ENCODE measurements at places on chromosomes 3 and 15.

GRCh38 chr15:72141171-72142084 lies 23.2 kb downstream of the SENP8 start:
- no peak for DNase-seq

- no peak for DNase-seq
These were observed 1075.1 kb downstream of the AGBL1 start for GRCh38 chr15:87154761-87155160.

- DNase-seq: no peak
These were observed 43.4 kb upstream of the PRTG start for GRCh38 chr15:55786341-55786740.

- DNase-seq: no peak
These were observed 82.3 kb downstream of the RBPMS2 start for GRCh38 chr15:64693134-64693533.

DNA sequence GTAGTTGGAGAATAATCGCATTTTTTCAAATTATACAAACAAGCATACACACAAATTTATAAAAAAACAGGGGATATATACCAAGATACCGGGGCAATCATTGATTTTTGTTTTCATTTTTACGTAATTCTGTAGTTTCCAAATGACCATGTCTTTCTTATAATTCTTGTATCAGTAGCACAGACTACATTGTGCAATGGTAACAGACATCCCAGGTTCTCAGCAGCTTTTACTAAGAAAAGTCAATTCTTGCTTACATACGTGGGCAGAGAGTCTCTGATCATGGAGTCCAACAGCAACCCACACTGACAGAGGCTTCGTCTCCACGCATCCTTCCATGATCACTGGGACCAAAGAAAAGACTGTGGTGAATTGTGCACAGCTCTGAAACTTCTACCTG lies 441.3 kb downstream of the TBL1XR1 start:
- no peak for DNase-seq

GRCh38 chr3:155232605-155233004 lies 60.9 kb downstream of the STRIT1 start:
- no peak for DNase-seq

GRCh38 chr3:64026346-64026745 lies 3.1 kb upstream of the PSMD6 start:
- no peak for DNase-seq

- no peak for DNase-seq
These were observed 24.6 kb upstream of the DMXL2 start for GRCh38 chr15:51647128-51647562.

DNA sequence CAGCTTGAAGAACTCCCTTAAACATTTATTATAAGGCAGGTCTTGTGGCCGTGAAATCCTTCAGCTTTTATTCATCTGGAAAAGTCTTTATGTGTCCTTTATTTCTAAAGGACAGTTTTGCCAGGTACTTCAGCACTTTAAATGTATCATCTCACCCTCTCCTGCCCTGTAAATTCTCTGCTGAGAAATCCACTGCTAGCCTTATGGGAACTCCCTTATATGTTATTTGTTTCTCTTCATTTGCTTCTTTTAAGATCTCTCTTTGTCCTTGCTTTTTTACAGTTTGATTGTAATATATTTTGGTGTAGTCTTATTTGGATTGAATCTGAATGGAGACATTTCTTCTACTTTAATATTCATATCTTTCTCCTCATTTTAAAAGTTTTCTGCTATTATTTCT lies 86.7 kb upstream of the RBMS3 start:
- DNase-seq: no peak

DNA sequence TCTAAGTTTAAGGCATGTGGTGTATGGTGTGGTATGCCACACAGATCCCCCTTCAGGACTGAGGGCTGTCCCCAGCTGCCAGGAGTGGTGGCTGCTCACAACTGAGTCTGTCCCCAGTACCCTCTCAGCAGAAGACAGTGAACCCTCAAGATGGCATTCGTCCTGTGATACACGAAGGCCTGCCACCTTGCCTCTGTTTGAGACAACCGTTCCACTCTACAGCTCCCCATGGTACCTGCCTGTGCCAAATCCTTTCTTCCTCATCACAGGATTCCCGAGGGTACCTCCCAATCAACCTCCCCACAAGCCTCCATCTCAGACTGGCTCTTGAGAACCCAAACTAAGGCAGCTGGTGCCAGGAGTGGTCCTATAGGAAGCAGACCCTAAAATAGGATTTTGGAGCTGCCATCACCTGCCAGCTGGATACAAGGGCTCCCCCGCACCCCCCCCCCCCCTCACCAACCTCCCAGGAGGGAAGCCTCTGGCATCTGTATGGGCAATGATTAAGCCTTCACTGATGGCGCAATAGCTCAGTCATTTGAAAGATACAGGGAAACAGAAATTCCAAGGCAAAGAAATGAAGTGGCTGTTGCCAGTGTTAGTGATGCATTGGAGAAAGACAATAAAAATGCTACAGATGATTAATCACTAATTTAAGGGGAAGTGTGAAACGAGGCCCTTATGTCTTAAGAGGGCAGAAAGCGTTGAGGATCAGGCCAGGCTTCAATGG lies 230.0 kb upstream of the LYSMD4 start:
- DNase-seq: no peak

DNA sequence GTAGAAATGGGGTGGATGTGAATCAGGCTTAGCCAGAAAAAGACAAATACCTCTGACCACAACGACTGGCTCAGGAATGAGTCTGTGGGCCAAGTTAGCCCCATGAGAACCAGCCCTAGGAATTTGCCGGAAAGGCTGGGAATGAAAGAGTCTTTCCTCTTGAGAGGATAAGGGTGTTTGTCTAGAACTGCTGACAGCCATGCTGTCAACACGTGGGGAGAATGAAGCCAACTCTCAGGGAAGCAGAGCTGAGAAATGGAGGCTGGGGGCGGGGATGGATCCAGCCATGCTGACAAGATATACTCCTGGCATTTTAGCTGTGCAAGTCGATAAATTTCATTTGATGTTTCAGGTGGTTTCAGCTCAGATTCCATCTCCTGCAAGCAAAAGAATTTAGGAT lies 10.6 kb upstream of the SLC6A1 start:
- no peak for DNase-seq

DNA sequence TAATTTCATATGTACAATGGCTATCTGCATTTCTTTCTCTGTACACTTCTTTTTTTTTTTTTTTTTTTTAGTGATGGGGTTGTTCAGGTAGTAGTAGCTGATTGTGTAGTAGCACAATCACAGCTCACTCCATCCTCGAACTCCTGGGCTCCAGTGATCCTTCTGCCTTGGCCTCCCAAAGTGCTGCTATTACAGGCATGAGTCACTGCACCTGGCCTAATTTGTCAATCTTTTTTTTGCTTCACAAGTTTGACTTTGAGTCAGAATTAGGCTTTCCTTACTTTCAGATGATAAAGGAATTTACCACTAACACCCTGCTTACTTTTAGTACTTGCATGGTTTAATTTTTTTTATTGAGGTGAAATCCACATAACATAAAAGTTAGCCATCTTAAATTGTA lies 28.0 kb downstream of the MAP1A start:
- DNase-seq: no peak

- DNase-seq: no peak
These were observed 62.8 kb downstream of the CRYBG3 start for GRCh38 chr3:97884586-97885123.

- DNase-seq: no peak
These were observed 5.5 kb downstream of the SFMBT1 start for GRCh38 chr3:53040351-53040820.

GRCh38 chr15:72195101-72195511 lies 2.5 kb downstream of the GRAMD2A start:
- DNase-seq: no peak

- DNase-seq: no peak
These were observed 103.5 kb upstream of the SLC7A14 start for GRCh38 chr3:170689296-170689829.

DNA sequence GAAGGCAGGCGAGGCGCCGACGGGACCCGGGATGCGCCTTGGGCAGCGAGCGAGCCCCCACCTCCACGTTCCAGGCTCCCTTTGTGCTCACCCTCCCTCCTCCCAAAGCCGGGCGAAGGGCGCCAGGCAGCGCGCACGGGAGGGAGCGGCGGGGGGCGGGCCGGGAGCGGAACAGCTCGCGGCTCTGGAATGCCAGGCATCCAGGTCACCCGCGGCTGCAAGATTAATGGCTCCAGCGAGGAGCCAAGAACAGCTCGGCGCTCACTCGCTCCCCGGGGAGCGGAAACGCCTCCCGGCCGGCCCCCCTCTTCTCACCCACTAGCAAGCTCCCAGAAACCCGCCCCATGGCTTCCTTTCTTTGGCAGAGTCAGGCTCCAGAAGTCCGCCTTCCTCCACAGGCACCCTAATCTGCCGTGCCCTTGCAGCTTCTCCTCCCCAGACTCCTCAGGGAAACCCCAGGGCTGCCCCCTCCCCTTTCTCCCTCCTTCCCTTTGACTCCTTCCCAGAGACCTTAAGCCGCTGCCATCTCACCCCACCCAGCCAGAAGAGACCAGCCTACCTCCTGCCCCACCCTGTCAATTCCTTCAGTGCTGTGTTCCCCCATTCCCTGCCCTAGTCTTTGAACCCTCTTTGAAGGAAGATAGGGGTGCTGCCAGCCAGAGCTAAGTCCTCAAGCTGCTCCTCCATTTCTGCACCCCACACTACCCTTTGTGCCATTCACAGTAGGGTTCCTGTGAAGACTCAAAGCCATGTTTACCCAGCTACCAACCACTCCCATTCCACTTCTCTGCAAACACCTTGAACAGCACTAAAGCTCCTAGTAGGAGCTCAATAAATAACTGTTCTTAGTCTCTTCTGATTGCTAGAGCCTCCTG lies 9.9 kb downstream of the AMOTL2 start:
- DNase-seq: no peak

- DNase-seq: no peak
These were observed 74.8 kb upstream of the NAALADL2 start for GRCh38 chr3:174784206-174784934.

- DNase-seq: no peak
These were observed 222.6 kb downstream of the ABHD5 start for GRCh38 chr3:43913036-43913948.

All from activated T-helper 1 cell treated with anti-CD3 and anti-CD28 coated beads, Interleukin-2, amount 50 U/mL, for 16 hours (primary cell).